ENCODE measurements at places on chromosomes 7 and 10.

DNA sequence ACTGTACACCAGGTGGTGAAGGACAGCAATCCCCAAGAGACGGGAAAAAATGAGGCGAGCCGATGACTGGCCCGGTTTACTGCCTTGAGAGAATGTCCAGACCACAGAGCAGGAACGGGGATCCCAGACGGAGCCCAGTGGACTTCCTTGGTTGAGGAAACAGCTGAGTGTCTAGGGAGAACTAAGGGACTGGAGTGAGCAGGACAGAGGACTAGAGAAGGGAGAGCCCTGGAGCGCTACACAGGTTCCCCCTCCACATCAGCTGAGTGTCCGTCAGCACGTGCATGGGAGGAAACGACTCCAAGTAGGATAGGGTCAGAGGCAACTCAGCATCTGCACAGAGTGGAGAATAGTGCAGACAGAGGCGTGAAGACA, 7.1 kb upstream of the WDR86 start:
- DNase-seq, result no peak

- no peak for DNase-seq
Measured at GRCh38 chr7:69896121-69896520, 297.8 kb downstream of the AUTS2 start.

GRCh38 chr10:73917566-73918305, 6.8 kb downstream of the PLAU start:
- DNase-seq, result no peak

DNA sequence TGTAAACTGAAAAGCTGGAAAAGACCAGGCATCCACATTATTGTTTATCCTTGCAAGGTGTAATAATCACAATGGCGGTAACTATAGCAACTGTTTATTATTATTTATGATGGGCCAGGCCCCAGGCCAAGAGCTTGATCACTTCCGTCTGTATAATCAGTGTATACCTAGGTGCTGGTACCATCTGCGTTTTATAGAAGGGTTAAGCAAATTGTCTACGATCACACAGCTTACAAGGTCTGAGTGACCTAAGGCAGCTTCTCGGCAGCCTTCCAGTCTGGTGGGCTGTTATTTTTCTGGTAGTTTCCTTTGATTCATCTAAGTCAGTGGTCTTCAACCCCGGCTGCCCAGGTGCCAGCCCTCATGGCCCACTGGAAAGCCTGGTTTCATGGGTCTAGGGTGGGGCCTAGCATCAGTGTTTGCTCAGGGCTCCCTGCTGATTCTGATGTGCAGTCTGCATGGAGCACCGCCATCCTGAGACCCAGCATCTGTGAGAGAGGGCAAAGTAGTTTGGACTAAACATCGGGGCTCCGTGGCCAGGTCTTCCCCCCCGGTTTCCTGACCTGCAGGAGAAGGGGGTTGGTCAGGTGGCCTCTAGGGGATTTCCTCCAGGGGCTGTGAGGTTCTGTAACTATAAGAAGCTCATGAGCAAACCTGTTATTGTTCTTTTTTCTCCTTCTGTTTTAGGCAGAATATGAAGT, 146.4 kb downstream of the RGS10 start:
- no peak for DNase-seq

DNA sequence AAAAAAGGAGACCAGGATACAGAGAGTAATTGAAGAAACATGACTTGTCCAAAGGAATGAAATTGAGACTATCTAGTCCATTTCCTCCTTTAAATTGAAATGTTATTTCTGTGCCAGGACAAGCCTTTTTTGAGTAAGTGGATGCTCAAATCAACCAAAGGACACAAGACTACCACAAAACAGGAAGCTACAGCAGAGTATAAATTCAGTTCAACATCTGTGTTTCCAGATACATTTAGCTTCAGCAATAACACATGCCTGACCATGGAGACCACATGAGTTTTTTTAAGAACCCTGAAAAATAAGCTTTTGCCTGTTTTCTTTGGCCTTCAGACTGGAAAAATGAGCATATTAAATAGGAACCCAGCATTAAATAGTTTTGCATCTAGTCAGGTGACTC, 707.5 kb downstream of the ZWINT start:
- no peak for DNase-seq

DNA sequence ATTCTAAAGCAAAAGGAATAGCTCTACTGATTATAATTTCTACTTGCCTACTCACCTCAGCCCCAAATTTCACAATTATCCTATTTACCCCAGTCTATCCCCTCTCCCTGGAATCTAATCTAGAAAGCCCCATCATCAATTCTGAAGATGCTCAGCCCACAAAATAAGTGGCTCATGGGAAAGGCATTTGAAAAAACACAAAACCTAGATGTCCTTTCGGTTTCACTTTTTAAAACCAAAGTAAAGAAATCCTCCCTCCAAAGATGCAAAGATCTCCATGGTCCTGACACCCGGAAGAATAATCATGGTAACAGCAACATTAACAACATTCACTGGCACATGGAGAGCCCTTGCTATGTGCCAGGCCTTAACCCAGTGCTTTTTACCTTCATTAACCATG, 224.8 kb downstream of the FGFR2 start:
- no peak for DNase-seq

- no peak for DNase-seq
Measured at GRCh38 chr7:139072796-139073195, 36.7 kb downstream of the ZC3HAV1 start.

DNA sequence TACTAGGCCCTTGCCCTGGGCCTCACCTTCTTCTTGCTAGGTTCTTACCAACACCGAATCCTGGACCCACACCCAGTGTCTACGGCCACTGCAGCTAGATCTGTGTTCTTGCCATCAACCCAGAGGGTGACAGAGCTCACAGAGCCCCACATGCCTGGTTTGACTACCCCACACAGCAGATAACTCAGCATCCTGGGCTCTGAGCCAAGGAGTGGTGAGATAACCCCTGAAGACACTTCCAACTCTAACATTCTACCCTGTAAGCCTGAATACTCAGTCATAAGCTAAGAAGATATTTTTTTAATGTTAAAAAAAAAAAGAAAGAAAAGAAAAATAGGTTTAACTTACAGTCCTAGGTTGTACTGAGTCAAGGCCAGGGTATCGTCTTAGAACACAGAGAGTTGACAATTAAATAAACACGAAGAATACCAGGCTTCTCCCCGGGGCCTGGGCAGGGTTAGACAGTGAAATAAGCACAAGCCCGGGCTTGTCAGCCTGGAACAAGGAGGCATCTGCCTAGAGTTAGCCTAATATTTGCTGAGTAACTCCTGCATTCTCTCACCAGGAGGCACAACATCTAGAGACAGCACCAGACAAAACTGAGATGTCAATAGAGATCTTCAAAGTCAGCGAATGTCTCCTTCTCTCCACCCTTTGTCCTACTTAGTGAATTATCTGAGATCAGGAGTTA, 556.5 kb upstream of the LRRN3 start:
- no peak for DNase-seq

GRCh38 chr10:133225707-133226191, 4.3 kb upstream of the UTF1 start:
- DNase-seq, result no peak

- no peak for DNase-seq
Measured at GRCh38 chr10:129090618-129091366, 376.2 kb upstream of the MGMT start.

DNA sequence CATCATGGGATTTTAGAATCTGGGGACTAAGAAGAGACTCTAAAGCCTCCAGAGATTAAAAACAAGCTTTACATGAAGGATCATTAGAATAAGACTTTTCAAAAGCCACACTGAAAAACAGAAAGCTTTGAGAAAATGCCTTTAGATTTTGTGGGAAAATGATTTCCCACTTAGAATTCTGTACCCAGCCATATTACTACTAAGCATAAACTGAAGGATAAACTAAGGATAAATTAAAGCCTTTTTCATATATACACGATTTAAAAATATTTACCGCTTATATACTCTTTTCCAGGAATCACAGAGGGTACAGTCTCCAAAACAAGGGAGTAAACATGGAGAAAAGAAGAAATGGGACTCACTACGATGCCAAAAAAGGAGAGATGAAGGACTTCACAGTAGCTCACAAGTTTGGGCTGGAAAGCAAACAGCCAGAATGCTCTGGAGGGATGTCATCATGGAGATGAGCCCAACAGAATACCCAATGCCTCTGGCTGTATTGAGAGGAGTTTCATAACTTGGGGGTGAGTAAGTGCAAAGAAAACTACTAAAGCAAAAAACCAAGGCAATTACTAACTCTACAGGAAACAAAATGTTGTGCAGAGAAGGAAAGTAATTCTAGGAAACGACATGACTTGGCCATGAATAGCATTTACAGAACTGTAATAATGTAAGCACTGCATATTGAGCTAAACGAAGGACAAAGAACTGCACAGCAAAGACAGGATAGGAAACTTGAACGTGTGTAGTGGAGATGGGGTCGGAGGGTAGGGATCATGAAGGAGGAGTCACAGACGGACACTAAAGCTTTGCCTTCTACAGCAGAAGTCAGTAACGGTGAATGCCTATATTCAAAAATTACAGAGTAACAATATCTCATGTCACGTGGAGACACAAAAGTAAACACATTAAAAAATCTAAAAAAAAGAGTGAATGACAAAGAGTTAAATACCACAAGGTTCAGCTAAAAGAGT, 61.4 kb upstream of the ASAH2 start:
- no peak for DNase-seq

GRCh38 chr7:50069613-50070012, 23.4 kb downstream of the ZPBP start:
- no peak for DNase-seq

GRCh38 chr7:148919859-148920258, 35.8 kb upstream of the EZH2 start:
- no peak for DNase-seq

GRCh38 chr10:114544045-114544659, 113.9 kb downstream of the ABLIM1 start:
- DNase-seq, result no peak

DNA sequence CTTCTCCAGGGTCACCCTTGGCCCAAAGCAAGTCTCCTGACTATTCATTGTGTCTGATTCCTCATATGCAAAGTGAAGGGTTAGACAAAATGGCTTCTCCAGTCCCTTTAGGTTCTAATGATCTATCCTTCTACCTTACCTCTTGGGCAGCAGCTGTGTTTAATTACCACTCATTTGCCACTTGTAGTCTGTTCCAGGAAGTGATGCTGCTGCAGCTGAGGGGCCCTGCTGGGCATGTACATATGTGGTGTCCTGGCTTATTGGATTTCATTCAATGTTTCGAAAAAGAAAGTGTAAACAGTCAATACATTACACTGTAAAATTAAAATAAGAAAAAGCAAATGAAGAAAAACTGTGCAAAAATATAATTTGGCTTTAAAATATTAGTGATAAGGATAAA, 36.6 kb downstream of the SCIN start:
- no peak for DNase-seq

GRCh38 chr7:124940306-124940705, 10.7 kb upstream of the POT1 start:
- DNase-seq, result no peak

DNA sequence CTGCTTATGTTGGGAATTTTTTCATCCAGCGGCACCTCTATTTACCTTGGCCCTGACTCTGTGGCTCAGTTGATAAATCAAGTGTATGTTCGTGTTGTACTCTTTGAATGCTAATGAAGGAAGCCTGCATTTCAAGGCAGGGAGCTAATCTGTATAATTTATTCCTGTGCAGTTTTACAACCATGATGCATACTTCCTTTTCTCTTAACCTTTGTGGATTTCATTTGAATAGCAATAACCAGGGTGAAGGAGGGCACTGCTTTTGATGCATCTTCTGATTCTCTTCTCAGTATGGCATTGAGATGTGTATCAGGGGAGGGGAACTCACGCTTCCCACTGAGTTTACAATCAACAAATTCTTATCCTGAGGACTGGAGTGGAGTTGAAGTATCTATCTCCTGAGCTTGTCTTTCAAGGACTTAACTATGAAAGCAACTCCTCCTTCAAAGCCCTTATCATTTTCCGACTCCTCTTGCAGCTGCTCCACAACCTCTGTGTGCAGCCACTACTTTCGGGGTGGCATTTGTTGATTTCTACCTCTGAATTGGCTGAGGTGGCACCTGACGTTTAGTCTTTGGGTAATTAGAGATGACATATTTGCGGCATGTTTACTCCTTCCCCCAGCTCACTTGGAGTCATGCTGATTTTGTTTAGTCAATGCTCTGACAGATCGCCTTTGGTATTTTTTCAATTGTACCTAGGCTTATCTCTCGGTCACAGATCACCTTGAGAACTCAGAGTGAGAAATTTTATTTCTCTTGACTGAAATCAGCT, 275.2 kb downstream of the PHTF2 start:
- no peak for DNase-seq

- no peak for DNase-seq
Measured at GRCh38 chr10:75283671-75284470, 48.1 kb upstream of the COMTD1 start.

DNA sequence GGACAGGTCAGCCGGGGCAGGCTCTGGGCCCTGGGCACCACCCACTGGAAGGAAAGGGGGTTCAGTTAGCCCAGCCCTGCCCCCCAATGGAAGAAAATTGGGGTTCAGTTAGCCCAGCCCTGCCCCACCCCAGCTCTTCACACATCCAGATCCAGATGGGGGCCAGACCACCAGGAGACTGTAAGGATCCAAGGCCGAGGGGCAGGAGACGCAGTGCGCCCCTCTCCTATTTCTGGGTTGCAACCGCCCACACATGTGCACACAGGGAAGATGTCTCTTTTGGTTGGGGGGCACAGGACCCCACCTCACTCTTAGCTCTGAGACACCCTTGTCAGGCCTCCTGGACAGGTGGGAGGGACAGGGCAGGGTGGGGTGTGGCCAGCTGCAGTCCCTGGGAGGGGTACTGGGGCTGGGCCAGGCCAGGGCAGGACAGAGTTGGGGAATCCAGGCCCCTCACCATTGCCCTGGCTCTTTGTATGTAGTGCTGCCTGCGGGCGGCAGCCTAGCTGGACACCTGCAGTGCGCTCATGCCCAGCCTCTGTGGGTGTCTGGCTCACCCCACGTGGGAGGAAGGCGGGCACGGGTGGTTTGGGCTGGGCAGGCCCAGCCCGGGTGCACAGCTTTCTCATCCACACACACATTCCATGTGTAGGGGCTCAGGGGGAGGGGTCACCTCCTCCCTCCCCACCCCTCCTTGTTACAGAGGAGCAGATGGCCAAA, 141.2 kb downstream of the LHPP start:
- DNase-seq, result no peak

DNA sequence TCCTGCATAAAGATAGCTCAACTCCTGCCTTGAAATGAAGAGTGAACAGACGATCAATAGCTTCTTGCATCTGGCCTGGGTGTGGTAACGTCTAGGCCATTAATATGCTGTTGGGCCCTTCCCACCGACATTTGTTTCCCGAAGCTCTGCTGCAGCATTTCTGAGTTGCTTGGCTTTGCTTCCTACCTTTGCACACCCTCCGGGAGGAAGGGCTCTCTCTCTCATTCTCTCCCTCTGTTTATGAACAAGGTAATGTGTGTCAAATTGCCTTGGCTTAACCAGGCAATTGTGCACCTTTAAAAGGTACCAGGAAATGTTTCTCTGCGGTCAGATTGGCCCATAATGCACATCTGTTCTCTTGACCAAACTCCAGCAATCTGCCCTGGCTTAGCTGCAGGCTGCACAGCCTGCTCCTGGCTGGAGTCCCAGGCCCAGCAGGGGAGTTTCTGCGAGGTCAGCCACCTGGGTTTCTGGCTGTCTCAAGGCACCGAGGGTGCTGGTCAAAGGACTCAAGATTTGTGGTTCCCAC, 223.7 kb downstream of the SNX10 start:
- no peak for DNase-seq

All from activated T-helper 9 cell treated with anti-CD3 and anti-CD28 coated beads, Interleukin-2, amount 50 U/mL, for 16 hours (primary cell).